ENCODE measurements at places on chromosomes 5 and 9.

- DNase-seq: no peak
These were observed 1.9 kb downstream of the FRMD3 start for GRCh38 chr9:83536332-83536731.

- no peak for DNase-seq
These were observed 2.4 kb upstream of the SMC2 start for GRCh38 chr9:104091708-104092107.

DNA sequence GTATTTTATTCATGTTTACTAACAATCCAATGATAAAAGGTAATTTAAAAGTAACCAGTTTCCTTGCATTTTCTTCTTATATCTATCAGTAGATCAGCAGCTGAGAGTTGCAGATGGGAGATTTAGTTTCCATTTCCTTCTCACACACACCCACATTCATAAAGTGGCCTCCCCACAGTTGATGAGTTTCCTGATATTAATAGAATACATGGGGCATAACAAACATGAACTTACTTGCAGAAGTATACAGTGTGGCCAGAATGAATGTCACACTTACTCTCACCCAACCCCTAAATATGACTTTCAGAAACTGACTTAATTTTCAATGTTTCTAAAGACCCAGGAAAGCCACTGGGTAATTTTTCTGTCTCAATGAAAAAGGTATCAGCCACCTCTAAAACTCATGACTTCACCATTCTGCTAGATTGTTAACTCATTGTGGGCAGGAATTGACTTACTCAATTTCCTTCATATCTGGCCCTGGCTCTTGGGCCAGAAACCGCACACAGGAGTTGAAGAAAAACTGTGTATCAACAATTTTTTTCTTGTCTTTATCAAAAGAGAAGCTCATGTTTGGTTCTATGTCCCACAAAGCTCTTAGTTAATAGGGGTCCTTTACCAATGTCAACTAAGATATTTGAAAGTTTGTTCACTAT is 63.5 kb upstream of the OSMR start:
- no peak for DNase-seq

DNA sequence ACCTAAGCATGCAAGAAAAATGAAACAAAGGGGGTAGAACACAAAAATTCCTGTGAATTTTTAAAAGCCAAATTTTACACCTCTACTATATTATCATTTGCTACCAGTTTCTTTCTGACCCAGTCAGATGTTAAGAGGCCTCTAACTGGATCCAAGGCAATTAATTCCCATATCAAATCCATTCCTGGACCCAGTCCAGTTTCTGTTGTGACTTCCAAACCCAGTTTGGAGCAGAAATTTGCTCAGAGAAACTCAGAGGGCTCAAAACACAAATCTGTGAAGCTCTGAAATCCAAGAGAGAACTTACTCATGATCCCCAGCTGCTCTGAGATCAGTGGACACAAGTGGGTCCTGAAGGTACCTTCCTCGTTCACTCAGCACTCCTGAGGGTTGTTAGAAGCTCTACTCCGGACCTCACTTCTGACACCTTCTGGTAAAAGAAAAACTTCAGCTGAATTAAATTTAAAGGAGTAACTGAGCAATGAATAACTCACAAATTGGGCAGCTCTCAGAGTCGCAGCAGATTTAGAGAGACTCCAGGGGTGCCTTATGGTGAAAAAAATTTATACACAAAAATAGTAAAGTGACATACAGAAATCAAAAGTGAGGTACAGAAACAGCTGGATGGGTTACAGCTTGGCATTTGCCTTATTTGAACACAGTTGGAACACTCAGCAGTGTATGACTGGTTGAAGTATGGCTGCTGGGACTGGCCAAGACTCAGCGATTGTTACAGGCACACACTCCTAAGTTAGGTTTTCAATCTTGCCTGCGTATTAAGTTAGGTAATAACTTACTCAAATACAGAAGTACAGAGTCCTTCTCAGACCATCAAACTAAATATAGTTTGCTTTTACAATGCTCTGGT is 32.4 kb downstream of the INSL4 start:
- DNase-seq: no peak

GRCh38 chr5:24899180-24899579 is 254.4 kb upstream of the CDH10 start:
- no peak for DNase-seq

DNA sequence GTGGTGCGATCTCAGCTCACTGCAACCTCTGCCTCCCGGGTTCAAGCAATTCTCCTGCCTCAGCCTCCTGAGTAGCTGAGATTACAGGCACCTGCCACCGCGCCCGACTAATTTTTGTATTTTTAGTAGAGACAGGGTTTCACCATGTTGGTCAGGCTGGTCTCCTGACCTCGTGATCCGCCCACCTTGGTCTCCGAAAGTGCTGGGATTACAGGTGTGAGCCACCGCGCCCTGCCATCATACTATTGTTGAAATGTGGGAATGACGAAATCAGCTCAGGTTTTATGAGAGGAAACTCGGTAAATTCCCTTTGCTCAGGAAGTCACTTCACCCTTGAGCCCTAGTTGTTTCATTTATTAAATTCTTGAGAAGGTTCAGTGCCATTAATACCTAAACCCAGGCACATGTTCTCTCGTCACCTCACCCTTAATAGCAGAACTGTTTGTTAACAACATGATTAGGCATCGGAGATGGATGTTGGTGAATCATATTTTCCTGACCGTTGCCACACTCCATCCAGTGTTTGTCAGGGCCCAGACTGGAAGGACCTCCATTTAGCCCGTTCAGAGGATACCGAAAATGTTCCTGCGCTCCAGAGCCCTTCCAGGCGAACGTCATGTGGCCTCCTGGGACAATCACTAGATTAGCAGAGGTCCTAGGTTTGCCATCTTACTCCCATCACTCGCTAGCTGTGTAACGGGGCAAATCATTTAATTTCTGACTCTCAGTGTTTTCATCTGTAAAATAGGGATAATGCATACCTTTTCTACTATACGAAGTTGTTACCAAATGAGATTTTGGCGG is 20.0 kb upstream of the CREBRF start:
- DNase-seq: no peak

All from stimulated activated CD4-positive, alpha-beta T cell treated with anti-CD3 and anti-CD28 coated beads, TNF-alpha, amount 100 ng/mL, for 24 hours (primary cell).